ENCODE measurements at places on chromosomes 11 and 22. TPM values are rescaled to one million over a fixed set of nuclear protein-coding genes. Genes with fewer than 3 reads are reported as not detected.

GRCh38 chr22:46262449-46263215 lies 511 bp downstream of the PKDREJ start:
- peak; percentile 90 for DNase-seq

DNA sequence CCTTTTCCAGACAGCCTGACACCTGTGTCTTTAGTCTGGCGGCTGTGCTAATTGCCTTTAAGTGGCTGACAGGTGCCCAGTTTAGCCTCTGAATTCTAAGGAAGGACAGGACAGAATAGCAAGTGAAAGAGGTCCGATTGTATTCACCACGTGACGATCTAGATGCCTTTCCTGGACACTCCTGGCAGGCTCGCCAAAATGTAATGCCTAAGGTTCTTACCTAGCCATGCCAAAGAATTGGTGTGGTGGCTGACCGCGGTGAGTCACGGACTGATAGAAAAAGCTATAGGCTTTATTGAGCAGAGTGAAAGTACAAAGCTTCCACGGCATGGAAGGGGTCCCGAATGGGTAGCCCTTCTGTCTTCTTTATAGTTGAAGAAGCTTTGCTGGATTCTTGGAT lies 26.7 kb downstream of the ANKRD42 start:
- no peak for DNase-seq

Gene KRTAP5-2
- total RNA-seq: not detected

GRCh38 chr11:102393272-102393730 lies 46.3 kb downstream of the BIRC2 start:
- no peak for DNase-seq

DNA sequence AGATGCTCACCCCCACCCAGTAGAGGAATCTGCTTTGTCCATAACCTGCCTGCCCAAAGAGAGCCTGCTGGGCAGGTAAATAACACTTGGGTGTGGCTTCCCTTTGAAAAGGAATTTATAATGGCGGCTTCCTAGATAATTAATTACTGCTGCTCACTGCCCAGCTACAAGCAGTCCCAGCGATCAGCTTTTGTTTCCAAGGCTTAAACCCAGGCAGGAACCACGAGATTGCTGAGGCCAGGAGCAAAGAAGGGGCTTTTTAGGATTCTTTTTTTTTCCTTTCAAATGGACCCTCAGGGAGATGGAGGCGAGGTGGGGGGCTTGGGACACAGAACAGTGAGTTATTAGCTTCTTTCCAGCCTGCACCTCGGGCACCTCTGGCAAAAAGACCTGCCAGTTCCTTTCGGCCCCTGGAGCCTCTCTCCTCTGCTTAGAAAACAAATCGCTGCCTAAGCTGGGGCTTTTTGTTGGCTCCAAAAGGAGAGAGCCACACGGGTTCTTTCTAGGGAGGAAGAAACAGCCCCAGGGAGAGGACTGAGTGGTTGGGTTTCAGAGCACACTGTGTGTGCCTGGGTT lies 107.2 kb downstream of the TSPAN18 start:
- peak; percentile 59 for DNase-seq

Gene LRRC4C
- total RNA-seq: 0.66 TPM

Gene INS
- not detected for total RNA-seq

DNA sequence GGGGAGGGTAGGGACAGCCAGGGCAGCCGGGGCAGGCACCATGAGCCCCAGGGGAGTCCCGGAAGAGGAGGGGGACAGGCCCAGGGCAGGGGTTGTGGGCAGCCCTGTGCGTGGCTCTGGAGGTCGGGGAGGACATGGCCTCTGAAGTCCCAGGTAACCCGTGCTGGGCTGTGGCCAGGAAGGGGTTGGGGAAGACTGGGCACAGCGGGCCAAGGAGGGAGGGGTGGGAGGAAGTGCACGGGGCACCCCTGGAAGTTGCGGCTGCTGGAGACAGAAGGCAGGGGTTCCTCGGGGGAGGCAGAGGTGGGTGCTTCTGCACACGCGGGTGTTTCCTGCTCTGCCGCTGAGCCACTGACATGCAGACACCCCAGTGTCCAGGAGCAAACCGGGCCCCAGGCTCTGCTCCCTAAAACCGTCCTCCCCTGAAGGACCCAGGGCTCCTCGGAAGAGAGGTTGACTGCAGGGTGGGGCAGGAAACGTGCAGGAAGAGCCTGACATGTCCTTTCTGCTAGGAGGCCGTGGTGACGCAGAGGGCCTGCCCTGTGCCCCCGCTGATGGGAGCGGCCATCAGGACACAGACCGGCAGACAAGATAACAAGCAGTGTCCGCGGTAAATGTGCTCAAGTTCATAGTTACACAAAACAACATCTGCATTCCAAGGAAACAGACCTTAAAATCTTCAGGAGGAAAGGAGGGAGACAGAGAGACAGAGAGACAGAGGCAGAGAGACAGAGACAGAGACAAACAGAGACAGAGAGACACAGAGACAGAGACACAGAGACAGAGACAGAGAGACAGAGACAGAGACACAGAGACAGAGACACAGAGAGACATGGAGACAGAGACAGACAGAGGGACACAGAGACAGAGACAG lies 5.7 kb downstream of the TNNI2 start:
- no peak for DNase-seq

Gene CCDC73
- 0.04 TPM for total RNA-seq

Gene MAP4K2
- 24.5 TPM for total RNA-seq

GRCh38 chr11:113470233-113470632 lies 5.0 kb downstream of the DRD2 start:
- peak; percentile 48 for DNase-seq

DNA sequence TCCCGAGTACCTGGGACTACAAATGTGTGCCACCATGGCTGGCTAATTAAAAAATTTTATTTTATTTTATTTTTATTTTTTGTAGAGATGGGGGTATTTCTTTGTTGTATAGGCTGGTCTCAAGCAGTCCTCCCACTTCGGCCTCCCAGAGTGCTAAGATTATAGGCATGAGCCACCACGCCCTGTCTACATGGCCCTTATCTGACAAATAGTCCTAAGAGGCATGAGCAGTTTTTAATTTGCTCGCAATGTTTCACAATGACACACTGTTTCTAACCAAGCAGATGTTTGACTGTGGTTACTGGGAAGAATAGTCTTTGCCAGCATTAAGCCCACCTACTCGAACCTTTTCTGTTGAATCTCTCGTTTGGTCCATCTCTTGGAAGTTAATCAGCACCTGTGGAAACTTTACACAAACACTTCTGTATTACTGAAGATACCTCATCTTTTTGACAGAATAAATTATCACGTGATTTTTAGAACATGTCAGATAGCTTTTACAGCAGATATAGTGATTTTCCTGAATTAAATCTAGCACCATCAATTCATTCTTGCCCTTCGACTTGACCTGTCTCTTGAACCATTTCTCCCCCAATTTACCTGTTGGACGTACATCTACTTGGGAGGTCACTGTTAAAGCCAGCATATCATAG lies 71.4 kb downstream of the MTMR3 start:
- DNase-seq: no peak

Gene TRIM29
- total RNA-seq: not detected

Gene ZP1
- not detected for total RNA-seq

DNA sequence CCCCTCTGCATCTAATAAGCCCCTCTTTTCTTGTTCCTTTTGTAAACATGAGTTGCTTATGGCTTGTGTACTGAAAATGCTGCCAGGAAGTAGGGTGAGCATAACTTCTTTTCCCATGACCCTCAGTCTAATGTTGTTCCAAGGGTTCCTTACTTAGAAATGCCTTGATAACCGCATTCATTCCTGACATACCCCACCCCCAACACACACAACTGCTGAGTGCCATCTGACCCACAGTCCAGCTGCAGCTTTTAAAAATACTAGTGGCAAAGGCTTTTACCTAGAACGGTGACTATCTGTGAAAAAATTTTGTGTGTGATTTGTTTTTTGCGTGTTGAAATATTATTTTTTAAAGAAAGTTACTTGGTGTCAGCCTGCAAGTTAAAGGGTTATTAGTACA lies 52.6 kb downstream of the ARHGAP42 start:
- DNase-seq: no peak

Gene KRTAP5-10
- total RNA-seq: not detected

Gene BIRC3
- 0.18 TPM for total RNA-seq

- no peak for DNase-seq
These were observed 5.0 kb downstream of the HSPA8 start for GRCh38 chr11:123056835-123057491.

- no peak for DNase-seq
These were observed 131.7 kb downstream of the TBC1D22A start for GRCh38 chr22:46894081-46894671.

Gene DNAJB13
- total RNA-seq: not detected

DNA sequence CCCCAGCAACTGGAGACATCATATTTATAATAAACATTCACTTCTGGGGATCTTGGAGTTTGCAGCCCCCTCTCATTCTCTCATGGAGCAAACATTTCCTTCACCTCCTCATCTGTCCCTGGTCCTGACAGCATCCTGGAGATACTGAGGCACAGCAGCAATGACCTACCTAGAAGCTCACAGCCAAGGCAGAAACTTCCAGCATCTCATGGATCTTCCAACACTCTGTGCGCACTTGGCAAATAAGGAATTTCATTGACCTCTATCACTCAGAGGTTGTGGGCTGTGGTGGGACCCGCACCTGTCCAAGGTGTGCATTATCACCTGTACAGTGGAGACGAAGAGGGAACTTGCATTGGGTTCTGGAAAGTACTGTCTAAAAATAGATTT lies 109.8 kb downstream of the GGTLC2 start:
- DNase-seq: no peak

DNA sequence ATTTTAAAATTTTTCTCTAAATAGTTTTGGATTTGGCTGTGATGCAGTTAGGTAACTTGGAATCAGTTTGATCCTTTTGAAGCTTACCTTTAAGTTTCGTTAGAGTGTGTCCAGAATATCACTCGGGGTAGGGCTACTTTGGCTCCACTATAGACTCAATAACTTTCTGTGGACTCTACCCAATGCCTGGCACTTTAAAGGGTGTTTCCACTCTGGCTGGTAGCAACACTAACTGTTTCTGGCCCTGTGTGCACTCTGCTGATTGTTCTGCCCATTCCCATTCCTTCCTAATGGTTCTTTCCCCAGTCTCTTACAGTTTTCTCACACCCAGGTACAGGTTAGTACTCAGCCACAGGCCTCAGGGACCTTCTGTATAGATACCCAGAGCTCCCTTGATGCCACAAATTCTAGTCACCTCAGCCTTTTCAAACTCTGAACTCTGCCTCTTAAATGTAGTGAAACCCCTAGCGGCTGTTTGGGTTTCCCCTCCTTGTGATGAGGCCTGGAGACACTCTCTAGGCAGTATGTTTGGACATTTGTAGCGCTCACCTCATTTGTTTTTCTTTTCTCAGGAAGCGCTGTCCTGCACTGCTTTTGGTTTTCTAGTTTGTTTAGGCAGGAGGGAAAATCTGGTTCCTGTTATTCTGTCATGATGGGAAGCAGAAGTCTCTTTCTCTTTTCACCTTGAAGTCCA lies 16.8 kb downstream of the CUL5 start:
- no peak for DNase-seq

DNA sequence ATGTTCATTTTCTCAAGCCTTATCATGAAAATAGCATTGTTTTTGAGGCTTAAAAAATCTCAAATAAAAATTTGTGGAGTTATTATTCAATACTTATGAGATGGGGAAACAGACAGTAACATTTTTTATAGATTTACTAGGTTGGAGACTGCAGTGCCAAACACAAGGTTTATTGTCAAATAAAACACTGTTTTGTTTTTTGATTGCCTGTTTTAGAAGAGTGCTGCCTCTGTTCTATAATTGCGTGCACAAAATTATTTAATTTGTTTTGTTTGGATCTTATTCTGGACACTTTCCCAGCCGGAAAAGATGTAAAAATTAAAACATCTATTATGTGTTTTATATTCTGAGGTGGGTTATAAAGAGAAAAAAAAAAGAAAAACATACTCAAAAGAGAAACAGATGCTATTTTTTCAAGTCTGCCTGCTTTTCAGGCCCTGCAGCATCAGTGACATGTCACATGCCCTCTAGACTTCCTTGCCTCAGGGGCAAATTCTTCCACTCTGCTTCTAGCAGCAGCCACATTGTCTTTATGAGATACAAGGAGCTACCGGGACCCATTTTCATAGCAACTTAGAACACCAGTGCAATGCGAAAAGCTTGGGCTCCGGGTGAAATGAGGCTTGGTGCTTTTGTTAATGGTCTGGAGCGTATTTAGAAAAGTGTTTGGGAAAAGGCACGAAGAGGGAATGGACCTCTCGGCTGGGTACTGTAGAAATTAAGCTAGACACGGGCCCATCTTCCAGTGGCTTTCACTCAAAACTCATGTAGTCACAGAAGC lies 77.5 kb downstream of the EFCAB6 start:
- DNase-seq: no peak

GRCh38 chr11:93407777-93408401 lies 77.3 kb downstream of the DEUP1 start:
- DNase-seq: no peak

GRCh38 chr11:41102471-41102870 lies 357.0 kb downstream of the LRRC4C start:
- DNase-seq: no peak

Gene IL17REL
- 0.04 TPM for total RNA-seq

GRCh38 chr11:117099696-117100095 lies 1.5 kb upstream of the SIK3 start:
- no peak for DNase-seq

- DNase-seq: no peak
These were observed 2.2 kb downstream of the RAD9A start for GRCh38 chr11:67393990-67394389.

Gene C1QTNF4
- 5.0 TPM for total RNA-seq

Gene NOX4
- total RNA-seq: 1.3 TPM

- peak; percentile 68 for DNase-seq
These were observed 41.7 kb downstream of the KIAA1671 start for GRCh38 chr22:24994070-24994763.

DNA sequence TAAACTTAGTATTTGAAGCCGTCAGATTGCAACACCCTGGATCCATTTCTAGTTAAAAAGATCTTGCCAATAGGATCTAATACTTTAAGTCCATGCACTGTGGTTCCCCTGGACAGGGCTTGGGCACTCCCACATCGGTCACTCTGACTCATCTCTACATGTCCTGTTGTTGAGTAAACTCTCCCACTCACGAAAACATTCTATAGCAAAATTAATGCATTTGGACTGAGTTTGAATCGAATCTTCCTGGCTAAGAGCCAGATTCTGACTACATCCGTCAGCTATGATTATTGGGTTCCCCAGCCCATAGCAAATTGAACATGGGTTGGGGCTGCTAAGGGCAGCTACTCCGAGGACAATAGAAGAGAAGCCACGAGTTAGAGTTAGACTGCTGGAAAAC lies 182.1 kb upstream of the SORL1-AS1 start:
- DNase-seq: no peak

DNA sequence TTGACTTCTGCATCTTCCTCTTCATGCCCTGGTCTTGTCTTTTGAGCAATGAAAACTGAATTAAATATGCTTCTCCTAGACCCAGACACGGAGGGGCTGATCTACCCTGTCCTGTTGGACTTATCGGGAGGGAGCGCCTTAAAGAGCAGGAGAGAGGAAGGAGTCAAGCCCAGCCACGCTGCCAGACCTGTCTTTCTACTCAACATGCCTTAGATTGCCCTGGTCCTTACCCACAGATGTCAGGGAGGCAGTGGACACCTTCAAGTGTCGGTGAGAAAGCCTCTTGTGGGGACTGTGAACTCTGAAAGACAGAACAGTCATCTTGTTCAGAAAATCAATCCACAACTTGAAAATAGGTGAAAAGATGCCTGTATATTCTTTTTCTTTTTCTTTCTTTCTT lies 61.8 kb downstream of the IRAG1 start:
- no peak for DNase-seq

Gene PVALB
- 3.8 TPM for total RNA-seq

Gene FGF4
- total RNA-seq: 15.9 TPM

- no peak for DNase-seq
These were observed 193.0 kb downstream of the MAML2 start for GRCh38 chr11:96149743-96150555.

Gene CRYBB3
- total RNA-seq: 0.10 TPM
